NCI-H1092 treated with DMSO at 0.1 percent for 48 hours (cell line): ENCODE measurements at places on chromosomes 1 and 21.
A peak's percentile ranks its signal among the peaks of the same experiment; 100 is the strongest.

- DNase-seq: no peak
Observed at GRCh38 chr1:168301664-168302320, 21.1 kb downstream of the TBX19 start.

GRCh38 chr1:231252336-231252735, 11.3 kb downstream of the GNPAT start:
- no peak for DNase-seq

- DNase-seq: no peak
Observed at GRCh38 chr1:97508653-97509218, 412.1 kb downstream of the DPYD start.

DNA sequence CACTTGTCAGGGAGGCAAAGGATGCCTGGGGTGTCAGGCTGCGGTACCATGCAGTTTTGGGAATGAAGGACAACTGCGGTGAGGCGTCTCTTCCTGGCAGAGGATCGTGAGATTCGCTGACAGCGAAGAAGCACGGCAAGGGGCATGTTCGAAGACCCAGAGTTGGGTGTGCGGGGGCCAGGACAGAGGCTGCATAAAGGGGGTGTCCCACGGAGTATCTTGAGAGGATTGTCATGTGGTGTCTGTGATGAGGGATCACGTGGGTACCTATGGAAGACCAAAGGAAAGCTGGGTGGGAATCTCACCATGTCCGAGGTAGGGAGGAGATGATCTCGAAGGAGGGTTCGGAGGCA, 372 bp downstream of the SLC25A44 start:
- no peak for DNase-seq

GRCh38 chr1:23184212-23184934, 15.7 kb upstream of the LUZP1 start:
- peak; percentile 60 for DNase-seq

GRCh38 chr21:45228171-45228641, 59.5 kb downstream of the POFUT2 start:
- DNase-seq: no peak

- DNase-seq: no peak
Observed at GRCh38 chr21:44267655-44268142, 6.0 kb upstream of the DNMT3L start.

DNA sequence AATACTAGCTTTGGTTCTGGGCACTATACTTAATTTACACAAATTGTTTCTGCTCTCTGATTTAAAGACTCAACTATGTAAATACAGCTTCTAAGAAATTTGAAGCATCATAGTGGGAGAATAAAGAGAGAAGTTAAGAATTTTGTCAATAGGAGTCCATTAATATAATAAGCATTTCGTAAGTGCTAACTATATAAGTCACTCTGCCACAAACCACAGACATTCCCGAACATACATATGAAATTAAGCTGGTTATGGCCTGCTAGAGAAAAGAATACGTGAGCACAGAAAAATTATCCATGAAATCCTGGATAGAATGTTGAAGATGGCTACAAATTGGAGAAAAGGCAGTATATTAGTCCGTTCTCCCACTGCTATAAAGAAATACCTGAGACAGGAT, 526.2 kb downstream of the MRPL39 start:
- DNase-seq: no peak
